ENCODE measurements at places on chromosomes 6 and 20.
A peak's percentile ranks its signal among the peaks of the same experiment; 100 is the strongest.

DNA sequence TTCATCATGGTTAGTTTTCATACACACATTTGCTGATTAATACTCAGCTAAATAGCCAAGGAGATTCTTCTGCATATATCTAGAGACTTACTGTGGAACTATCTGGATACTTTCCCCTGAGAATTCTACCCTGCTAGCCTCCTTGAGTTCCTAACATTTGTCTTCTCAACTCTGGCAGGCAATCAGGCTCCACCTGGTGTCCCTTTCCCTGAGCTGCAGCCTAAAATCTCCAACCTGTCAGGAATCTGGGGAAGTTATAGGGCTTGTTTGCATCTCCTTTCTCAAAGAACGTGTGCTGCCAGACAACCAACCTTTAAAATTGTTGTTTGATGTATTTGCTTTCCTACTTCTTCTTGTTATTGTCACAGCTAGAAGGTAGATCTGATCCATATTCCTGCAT lies 73.4 kb downstream of the FUT9 start:
- peak; percentile 10 for DNase-seq

DNA sequence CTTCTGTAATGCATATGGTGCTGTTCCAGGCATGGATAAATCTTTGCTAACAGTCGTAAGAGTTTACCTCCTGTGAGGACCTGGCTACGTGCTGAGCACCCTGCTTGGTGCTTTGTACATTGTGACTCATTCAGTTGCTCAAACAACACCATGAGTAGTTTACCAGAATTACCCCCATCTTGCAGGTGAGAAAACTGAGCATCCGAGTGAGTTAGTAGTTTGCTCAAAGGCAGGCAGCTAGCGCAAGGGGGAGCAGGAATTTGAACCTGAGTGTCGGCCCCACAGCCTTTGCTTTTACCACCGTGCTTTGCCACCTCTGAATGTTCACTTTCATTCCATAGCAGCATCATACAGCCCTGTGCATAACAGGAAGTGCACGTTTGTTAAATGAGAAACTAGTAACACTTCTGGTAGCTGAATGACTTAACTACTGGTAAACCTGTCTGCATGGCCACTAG lies 121.9 kb downstream of the MTHFD1L start:
- no peak for DNase-seq

DNA sequence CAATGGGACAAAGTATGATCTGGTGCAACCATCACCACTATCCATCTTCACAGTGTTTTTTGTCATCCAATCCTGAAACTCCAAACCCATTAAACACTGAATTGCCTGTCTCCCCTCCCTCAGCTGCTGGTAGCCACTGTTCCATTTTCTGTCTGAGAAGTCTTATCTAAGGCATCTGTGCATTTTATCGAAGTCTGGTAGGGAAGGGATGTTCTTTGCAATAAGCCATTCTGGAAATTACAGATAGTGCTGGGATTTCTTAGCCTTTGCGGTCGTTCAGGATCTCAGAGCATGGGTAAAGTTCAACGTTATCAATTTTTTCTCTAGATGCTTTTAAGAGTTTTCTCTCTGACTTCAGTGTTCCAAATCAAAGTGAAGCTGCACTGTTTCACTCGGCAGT lies 24.1 kb downstream of the KIF25 start:
- DNase-seq: no peak

- no peak for DNase-seq
Measured at GRCh38 chr6:141956046-141956761, 176.5 kb upstream of the GJE1 start.

- DNase-seq: no peak
Measured at GRCh38 chr6:138800377-138801150, 4.7 kb downstream of the ECT2L start.

DNA sequence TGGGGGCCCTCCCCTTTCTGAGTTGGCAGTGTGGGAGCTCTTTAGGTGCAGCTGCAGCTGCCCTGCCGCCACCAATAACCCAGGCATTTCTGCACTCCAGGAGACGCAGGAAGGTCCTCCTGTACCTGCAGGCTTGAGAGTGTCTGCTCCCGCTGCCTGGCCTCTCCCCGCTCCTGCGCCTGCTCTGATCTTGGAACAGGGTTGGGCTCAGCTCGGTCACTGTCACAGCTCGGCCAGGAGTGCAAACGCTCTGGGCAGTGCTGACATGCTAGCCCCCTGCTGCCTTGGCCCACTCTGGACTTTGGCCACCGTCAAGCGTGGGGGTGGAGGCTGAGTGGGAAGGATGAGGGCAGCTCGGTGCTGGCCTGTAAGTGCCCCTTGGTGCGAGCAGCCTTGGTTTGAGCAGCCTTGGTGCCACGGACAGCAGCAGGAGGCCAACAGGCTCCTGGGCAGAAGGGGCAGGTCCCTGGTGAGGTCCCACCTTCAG lies 738.1 kb upstream of the GJE1 start:
- DNase-seq: no peak

GRCh38 chr6:126385536-126385935 lies 45.6 kb downstream of the CENPW start:
- DNase-seq: no peak

DNA sequence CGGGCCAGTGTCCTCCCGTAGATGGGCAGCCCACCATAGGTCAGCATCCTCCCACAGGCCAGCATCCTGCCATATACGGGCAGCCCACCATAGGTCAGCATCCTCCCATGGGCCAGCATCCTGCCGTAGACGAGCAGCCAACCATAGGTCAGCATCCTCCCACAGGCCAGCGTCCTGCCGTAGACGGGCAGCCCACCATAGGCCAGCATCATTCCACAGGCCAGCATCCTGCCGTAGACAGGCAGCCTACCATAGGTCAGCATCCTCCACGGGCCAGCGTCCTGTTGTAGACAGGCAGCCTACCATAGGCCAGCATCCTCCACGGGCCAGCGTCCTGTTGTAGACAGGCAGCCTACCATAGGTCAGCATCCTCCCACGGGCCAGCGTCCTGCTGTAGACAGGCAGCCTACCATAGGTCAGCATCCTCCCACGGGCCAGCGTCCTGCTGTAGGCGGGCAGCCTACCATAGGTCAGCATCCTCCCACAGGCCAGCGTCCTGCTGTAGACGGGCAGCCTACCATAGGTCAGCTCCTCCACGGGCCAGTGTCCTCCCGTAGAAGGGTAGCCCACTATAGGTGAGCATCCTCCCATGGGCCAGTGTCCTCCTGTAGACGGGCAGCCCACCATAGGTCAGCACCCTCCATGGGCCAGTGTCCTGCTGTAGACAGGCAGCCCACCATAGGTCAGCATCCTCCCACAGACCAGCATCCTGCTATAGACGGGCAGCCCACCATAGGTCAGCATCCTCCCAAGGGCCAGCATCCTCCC lies 62.9 kb downstream of the BFSP1 start:
- no peak for DNase-seq

GRCh38 chr6:148074738-148075137 lies 267.9 kb upstream of the SASH1 start:
- DNase-seq: no peak

DNA sequence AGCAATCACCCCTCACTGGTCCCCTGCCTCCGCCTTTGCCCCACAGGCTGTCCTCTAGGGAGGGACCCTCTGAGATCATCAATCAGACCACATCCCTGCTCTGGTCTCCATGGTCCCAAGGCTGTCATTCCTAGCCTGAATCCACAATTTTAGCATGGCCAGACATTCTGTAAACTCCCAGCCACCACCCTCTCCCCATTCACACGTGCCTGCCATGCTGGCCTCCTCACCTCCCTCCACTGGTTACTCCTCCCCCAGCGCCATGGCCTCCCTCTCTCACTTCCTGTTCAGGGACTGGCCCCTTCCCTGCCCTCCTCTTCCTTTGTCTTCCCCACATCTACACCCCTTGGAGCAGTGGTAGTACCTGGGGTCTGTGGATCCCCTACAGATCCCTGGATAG lies 150.7 kb upstream of the MLN start:
- no peak for DNase-seq

GRCh38 chr6:129645830-129646579 lies 64.0 kb downstream of the ARHGAP18 start:
- no peak for DNase-seq

- no peak for DNase-seq
Measured at GRCh38 chr6:1027109-1027794, 284.6 kb upstream of the FOXQ1 start.

DNA sequence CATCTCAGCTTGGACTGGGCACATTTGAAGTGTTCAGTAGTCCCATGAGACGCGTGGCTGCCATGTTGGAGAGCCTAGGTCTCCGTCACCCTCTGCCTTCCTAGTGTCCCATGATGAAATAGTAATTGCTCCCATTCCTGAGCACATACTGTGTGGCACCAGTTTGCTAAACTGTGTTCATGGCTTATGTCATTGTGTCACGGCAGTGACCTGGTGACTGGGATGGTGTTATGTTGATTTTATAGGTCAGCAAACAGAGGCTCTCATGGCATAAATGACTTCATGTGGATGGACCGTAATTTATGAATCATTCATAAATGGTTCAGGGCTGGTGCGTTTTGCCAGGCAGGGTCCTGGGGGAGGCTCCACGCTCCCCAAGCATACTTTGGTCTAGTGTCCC lies 3.8 kb downstream of the BCAS4 start:
- no peak for DNase-seq

- DNase-seq: no peak
Measured at GRCh38 chr6:157628463-157628862, 194.6 kb upstream of the SNX9 start.

DNA sequence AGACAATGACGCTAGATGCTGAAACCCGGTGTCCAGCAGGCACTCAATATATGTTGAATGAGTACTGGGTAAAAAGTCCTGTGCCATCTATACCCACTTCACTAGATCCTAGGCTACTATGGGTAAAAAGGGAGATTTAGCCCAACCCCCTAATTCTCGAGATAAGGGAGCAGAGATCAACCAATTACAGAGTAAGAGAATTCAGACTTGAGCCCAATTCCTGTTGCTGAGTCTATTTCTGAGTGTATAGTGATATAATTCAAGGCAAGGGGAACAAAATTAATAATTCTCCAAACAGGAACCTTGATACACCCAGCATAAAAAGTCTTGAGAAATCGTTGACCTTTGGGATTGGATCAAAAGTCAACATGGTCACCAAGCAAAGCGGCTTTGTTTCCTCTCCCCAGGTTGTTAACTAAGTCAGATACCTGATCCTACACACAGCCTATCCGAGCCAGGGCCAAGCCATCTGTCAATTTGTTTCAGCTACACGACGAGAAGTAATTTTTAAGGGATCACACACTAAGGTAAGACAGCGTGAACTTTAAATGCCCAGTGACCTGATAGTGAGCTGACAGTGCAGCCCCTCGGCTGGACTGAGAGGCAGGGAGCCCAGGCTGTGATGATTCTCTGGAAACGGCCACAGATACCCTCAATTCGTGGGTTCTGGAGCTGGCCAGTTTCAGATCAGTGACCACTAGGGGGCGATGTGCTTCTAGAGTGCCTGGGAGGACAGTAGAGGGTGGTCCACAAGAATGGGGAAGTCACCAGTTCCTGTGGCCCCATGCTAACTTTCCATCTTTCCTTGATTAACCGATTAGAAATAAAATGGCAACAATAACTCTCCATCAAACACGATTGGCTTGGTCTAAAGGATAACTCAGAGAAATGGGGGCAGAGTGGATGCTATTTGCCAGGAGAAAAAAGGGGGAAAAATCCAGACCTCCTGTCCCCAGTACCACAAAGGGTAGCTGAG lies 46.2 kb downstream of the SLC22A23 start:
- peak; percentile 35 for DNase-seq

DNA sequence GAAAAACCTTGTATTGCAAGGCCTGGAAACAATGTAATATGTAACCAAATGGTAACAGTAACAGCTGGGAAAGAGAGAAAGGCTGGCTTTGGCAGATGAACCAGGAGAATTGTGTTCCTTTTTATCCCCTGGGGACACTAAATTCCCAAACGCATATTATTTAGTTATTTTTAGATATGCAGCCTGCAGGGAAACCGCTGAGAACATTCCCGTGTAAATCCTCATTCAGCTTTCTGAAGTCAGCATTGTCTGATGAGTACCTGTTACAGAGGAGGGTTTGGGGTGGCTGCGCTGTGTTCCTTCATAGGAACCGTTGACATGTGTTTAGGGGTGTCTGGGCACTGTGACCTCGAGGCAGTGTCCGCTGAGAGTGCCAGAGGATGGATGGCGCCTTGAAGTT lies 101.3 kb downstream of the SMOC2 start:
- no peak for DNase-seq

DNA sequence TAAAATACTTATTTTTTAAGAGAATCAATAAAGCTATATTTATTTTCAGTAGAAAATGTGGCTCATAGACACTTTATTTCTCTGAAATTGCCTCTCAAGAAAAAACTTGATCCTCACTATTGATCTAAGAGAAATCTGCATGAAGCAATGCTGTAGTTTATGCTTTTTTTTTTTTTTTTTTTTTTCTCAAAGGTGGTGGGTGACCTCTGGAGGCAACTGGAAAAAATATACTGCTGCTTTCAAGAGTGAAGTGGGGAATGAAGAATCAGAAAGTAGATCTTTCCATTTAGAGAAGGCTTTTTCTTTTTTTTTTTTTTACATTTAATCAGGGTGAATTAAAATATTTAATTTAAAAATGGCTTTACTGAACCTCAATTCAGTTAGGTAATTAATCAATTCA lies 169.3 kb downstream of the SLC16A10 start:
- DNase-seq: no peak

DNA sequence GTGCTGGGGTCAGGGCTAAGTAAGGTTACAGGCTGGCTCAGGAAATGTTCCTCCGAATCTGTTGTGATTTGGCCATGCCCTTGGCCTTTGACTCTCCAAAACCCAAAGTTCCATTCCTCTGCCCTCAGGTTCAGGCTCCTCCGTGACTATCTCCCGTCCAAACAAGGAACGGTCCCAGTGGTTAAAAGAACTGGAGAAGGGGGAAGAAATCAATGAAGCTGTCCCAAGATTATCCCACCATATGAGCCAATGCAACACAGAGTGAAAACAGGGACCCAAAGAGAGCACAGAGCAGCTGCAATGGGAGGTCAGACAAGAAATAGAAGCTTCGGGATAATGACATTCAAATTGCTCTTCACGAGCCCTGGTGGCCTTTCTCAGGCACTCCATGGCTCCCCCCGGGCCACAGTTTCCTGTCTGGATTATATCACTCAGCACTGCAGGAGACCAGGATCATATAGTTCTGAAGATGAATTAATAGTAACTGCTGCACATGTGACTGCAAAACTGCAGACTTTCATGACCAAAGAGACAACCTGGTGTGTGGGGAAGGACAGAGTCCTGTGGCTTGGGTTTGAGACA lies 211.3 kb downstream of the ZNF217 start:
- DNase-seq: no peak

DNA sequence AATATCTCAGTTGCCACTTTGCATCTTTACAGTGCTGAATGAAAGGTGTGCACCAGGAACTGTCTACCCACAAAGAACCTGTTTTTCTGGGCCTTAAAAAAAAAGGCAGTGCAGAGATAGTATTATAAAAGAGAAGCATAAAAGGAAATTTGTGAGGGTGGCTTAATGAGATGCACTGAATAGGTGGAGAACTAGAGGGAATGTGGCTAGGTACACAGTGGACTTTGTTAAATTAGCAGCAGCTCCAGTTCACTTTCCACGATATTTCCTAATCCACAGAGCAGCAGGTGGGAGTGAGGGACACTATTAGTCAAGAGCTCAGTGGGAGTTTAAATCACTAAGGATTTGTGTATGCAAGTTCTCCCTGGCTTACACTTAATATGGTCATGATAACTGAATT lies 38.8 kb downstream of the MAP7 start:
- no peak for DNase-seq

Data from progenitor cell of endocrine pancreas (in vitro differentiated cells).